ENCODE measurements at places on chromosomes 7 and 10.

GRCh38 chr10:4643471-4643870 lies 182.5 kb upstream of the AKR1E2 start:
- no peak for DNase-seq

DNA sequence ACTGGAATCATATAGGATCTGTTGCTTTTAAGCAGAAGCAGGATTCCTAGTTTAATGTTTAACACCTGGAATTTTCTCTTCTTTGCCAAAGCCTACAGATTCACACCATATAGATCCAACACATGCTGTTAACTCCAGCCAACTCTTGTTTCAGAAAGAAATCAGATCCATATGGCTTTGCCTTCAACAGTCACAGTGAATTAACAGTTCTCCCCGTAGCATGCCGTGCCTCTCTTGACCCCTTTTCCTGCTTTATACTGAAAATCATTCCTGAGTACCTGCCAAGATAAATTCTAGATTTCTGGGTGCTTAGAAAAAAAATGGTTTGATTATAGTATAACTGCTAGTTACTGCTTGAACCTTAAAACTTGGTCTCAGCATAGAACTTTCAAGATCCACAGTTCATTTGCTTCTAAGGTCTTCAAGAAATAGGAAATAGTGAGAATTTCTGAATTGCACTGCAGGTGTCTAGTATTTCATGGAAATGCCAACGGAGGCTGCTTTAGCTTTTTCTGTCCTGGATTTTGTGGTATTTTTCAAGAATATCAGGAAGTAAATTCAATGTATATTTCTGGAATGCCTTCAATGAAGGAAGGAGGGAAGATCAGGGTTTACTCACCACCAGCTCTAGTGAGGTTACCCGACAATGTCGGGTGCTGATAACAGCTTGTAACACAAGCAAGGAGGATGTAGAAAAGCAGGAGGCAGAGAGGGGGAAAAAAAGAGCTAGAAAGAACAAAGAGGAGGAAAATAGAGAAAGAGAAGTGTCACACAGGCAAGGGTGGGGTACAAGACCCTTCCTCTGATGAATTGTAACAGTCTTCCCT lies 6.6 kb downstream of the AASS start:
- DNase-seq = no peak

DNA sequence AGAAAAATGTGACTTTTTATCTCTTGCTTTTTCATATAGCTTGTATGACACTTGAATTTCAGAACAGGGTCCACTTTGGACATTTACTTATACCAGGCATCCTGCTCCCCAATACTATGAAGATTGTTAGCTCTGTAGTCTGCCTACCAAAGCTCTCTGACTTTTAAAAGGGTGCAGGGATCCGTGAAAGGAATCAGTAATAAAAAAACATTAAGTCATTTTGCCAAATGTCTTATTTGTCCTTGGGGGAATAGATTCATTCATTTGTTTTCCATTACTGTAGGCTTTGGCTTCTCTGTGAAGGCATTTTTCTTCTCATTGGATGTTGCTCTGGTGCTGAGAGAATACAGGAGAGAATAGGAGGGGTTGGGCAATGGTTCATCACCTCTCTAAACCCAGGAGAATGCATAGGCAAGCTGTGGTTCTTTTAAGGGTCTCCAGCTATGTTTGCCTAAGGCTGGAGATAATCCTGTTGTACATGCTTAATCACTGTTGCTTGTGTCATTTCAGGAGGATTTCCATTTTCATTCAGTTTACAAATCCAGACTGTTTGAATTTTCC lies 103.5 kb downstream of the SRI start:
- no peak for DNase-seq

GRCh38 chr10:25766213-25766612 lies 167.8 kb upstream of the MYO3A start:
- no peak for DNase-seq

DNA sequence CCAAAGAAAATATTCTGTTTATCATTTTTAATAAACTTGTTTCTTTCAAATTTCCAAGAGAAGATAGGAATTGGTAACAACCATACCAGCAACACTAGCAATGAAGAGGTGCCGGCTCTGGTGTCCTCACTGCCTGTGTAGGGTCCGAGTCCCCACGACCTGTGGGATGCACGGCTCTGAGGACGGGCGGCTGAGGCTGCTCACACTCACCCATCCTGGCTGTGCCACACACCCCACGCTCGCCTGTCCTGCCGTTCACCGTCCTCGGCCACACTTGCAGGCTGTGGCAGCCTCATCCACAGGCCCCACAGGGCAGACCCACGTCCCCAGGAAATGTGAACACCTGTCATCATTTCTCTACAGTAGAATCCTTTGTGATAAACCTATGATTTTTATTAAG lies 48.2 kb upstream of the DPYSL4 start:
- DNase-seq = no peak

GRCh38 chr10:46033602-46034011 lies 3.2 kb upstream of the NCOA4 start:
- DNase-seq = peak; percentile 24

DNA sequence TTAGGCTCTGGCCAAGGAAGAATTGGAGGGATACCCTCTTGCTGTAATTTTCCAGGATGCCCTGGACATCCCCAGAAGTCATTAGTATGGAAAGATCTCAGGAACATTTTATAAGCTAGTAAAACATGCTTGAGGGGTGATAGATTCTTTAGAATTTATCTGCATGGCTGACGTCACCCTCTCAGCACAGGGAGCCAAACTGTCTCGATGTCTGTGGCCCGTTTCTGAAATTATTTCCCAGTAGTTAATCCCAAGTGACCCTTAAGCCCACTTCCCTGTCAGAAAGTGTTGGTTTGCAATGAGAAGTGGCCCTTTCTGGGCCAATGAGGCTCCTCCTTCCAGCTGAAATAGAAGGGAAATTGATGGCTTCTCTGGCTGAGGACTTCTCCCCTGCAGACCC lies 184.5 kb upstream of the BMPER start:
- no peak for DNase-seq

DNA sequence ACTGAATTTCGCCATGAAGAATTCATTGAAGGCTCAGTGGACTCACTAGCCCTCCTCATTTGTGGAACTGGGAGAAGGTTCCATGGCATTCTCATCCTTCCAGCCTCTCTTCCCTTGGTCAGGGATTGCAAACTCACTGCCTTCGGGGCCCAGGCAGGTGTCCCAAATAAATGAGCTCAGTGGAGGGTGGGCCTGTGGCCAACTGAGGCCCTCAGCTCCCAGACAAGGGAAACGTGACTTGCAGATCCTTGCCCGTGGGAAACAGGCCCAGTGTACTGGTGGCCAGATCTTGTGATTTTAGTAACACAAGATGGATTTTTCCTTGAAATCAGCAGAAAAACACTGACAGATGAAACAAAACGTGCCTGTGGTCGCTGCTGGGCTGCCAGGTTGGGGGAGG lies 168.7 kb upstream of the CTBP2 start:
- DNase-seq = no peak

DNA sequence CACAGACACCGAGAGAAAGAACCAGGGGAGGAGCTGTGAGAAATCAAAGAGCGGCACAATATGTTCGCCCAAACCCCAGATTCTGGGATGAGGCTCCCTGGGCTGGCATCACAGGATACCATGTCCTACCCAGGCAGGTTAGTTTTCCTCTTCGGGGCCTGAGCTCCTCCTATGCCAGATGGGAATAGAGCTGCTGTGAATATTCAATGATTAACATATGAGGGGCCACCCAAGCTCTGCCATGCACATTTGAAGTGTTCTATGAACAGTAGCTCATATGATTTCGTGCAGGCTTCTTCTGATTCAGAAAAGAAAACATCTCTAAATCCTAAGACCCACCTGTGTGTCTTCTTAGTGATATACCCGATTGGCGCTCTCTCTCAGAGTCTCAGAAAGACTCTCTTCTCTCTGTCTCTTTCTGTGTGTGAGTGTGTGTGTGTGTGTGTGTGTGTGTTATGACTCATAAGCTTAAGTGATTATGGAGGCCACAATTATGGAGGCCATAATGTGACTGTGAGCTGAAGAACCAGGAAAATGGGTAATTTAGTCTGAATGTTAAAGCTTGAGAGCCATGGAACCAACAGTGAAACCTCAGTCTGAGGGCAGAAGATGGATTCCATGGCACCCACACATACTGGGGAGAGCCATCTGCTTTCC lies 220.5 kb downstream of the KLF6 start:
- no peak for DNase-seq

GRCh38 chr10:123771877-123772644 lies 105.9 kb downstream of the GPR26 start:
- DNase-seq = no peak

DNA sequence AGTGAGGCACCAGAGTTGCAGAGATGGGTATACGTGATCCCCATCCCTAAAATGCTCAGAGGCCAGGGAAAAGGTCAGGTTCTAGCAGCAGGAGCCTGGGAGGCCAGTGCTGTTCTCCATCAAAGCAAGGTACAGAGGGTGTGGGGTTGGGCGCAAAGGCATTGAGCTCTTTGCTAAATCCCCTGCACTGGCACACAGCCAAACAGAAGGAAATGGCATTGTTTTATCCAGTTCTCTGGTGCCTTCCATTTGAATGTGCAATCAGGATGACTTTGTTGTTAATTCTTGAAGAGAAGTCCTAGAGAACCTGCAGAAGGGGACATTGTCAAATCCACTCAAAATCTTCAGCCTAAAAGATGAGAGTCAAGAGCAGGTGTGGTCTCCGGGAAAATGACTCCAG lies 111.3 kb upstream of the CHST15 start:
- no peak for DNase-seq

DNA sequence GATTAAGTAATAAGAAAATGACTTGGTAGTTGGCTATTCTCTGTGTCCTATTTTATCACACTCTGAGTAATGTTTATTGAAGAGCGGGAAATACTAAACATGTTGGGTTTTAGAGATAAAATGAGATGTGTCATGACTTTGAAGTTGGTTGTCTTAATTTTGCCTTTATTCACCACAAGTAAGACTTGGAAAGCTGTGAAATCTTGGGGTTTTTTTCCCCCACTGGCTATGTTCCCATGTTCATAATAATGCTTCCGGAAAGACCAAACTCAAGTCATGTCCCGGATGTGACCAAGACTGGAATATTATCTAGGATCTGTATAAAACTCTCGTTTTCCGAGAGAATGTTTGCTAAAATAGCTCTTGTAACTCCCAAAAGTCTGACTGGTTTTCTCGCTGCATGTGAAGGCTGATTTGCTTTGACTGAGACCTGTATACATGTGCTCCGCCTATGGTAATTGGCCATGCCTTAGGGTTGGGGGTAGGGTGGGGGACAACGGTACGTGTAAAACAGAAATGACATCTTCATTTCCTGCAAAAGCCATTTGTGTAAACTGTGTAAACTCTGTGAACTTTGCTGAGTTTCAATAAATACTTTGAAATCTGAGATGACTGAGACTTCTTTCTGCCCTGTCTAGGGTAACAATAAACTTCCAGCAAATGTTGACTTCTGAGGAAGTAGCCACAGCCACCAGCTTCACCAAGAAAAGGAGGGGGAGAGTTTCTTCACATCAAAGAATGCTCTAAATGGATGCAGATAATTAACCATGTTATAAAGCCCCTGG lies 169.6 kb downstream of the ZNF365 start:
- DNase-seq = no peak

GRCh38 chr10:80473692-80474596 lies 19.8 kb downstream of the TSPAN14 start:
- no peak for DNase-seq

GRCh38 chr7:42952328-42952727 lies 20.2 kb downstream of the MRPL32 start:
- no peak for DNase-seq

- no peak for DNase-seq
Observed at GRCh38 chr7:128724743-128725142, 14.4 kb upstream of the CALU start.

- peak; percentile 47 for DNase-seq
Observed at GRCh38 chr7:50632561-50633413, 67.6 kb upstream of the DDC start.

DNA sequence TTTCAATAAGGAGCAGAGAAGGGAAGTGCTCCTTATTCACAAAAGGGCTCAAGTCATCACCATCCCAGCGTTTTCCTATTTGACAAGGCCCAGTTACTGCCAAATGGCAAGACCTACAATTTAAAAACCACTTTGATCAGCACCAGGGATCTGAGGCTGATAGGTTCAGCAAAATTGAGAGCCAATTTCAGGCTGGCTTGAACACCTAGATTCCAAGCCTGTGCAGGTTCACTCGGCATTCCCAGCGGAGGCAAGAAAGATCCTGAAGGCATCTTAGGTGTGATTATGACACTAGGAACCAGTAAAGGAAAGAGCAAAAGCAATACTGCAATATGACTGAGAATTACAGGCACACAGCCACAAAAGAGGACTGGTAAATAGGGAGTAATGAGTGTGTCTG lies 441.4 kb downstream of the CALN1 start:
- no peak for DNase-seq

DNA sequence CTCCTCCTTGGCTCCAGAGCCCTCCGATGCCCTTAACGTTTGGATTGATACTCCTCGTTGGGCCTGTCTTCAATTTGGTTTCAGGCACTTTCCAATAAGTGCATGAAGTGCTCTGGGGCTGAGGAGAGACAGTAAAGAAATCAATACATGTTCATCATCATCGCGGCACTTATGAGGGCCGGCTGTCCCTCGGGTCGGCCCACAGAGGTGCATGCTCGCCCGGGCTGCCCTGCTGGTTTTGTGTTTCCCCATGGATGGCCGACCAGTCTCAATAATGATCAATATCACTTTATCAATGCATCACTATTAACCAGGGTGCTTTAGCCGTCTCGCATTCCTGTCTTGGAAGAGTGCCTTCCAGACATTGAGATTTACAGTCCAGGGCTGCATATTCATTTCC lies 154.2 kb downstream of the EBF3 start:
- no peak for DNase-seq
